ENCODE measurements at places on chromosomes 7 and 10.

DNA sequence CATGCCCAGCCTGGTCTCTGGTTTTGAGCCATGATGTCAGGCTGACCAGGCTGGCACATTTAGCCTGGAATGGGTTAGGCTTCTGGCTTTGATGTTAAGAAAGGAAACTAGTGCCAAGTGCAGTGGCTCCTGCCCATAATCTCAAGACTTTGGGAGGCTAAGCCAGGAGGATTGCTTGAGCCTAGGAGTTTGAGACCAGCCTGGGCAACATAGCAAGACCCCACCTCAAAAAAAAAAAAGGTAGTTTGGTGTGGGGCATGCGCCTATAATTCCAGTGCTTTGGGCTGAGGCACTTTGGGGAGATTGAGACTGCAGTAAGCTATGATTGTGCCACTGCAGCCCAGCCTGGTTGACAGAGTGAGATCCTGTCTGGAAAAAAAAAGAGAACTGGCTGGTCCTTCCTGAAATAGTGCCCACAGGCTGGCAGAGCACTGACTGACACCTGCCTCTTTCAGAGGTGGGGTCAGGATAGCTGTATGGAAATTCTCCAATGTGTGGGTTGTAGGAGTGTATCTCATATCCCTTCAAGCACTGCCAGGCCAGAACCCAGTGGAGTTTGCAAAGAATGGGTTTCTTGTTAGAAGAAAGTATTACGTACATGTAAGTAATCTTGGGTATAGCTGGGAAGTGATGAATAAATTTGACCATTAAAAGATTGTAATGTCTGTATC lies 61.3 kb downstream of the KAT6B start:
- DNase-seq = no peak

GRCh38 chr7:25179325-25179724 lies 49.0 kb downstream of the NPVF start:
- no peak for DNase-seq

GRCh38 chr10:57249615-57250281 lies 888.7 kb upstream of the ZWINT start:
- no peak for DNase-seq

- DNase-seq = no peak
These were observed 265.1 kb downstream of the CCSER2 start for GRCh38 chr10:84593506-84593905.

DNA sequence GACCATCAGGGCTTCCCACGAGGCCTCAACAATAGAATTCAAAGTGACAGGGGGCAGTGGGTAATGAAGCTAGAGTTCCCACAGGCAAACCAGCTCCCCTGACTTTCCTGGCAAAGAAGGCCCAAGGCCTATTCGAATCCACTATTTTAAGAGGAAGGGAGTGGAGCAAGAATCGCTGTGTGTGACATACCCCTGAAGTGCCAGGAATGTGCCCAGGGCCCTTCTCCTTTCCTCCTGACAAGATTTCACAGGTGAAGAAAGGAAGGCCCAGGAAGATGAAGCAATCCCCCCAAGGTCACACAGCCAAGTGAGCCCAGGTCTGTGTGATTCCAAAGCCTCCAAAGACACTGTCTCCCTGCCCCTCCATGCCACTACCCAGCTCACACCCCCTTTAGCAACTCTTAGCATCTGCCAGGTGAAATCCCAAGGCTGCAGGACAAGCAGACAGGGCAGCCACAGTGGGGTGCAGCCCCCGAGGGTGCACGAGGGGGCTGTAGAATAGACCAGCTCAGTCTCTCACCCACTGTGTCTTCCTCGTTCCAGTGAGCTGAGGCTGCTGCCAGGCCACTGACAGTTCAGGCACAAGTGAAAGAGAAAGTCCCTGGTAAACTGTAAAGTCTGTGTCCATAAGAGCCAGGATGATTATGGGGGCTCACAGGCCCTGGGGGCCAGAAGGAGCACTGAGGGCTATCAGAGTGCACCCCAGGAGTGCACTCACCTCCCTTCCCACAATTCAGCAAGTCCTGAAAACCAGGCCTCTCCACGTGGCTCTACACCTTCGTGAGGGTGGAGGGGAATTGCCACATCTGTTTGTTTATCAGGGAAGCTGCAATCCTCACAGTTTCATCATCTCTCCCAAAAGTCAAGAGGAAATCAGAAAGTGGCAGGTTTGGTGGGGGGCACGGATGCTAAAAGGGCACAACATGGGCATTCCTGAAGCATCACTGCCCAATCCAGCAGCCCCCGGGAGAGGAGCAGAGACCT lies 70.8 kb upstream of the ZMIZ1 start:
- no peak for DNase-seq

GRCh38 chr10:60448246-60448645 lies 58.6 kb upstream of the ANK3 start:
- DNase-seq = no peak

GRCh38 chr10:52836816-52837215 lies 64.2 kb upstream of the MBL2 start:
- no peak for DNase-seq

DNA sequence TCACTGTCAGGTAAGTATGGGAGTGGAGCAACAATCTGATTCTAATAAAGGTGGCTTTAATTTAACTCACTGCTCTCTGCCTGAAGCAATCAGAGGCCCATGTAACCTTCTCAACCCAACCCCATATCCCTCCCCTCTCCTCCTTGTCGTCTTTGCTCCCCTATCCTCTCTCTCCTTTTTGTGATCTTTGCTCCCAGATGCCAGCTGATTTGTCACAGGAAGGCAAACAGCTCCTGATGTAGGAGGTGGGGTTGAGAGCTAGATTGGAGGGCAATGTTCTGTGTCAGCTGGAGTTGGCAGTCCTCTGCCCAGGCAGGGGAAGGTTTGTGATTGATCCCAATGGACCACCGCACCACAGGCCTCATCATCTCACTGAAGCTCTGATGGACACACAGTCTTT lies 101.4 kb upstream of the PIK3CG start:
- no peak for DNase-seq

- no peak for DNase-seq
These were observed 15.4 kb upstream of the CTTNBP2 start for GRCh38 chr7:117888627-117889026.

DNA sequence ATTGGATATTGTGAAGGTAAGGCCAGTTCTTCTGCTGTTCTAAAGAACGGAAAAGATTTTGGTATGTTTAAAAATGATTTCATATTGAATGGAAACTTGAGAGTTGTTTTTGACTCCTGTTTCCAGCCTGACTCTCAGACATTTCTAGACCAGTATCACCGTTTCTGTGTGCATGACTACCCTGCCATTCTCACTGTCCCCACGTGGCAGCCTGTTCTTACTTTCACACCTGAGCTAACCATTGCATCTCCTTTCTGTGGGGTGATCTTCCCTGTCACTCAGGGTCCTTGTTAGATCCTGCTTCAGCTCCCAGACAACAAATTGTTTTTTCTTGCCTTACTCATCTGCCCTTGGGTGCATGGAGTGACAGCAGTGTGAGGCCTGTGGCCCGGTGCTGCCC lies 38.9 kb downstream of the GLRX3 start:
- no peak for DNase-seq

DNA sequence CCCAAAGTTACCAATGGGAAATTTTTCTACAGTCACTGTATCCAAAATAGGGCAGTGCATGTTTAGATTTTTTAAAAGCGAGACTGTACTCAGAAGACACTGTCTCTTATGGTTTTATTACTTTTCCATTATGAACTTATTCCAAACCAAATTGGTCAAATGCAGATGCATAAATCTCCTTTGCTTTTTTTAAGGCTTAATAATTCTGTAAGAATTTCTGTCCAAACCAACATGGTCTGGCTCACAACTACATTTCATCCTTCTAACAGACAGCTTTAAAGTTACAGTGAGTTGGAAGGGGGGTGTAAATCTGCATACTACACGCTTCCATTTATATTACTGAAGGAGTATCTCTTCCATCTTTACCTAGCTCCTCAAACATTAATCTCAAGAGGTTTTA lies 199.2 kb downstream of the SLC25A13 start:
- no peak for DNase-seq

DNA sequence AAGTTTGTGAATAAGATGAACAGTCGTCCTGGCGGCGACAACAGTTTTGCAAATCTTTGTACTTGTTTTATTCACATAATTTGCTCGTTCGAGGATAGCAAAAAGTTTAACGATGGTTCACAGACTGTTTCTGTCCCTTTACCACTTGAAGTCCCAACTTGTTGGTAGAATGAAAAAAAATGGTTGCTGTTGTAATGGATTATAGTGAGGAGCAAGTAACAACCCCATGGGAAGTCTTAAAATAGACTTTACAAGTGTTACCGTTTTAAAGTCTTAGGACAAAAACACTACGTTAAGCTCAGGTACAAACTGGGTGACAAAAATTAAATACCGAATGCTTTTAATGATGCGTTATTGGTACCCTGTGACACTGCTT lies 589 bp downstream of the LSM8 start:
- DNase-seq = no peak

DNA sequence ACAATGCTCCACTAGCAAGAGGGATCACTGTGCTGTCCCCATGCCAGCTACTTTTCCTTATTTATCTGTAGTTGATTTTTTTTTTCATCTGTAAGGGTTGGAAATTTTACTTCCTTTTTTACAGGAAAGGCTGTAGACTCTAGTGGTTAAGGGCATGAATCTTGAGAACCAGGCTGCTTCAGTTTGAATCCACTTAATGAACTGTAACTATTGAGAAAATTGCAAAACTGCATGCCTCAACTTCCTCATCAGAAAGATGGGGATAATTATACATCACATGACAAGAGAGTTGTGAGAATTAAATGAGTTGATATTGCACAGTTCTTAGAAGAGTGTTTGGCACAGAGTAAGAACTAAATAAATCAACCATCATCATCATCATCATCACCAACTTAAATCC lies 106.4 kb upstream of the GSDME start:
- DNase-seq = no peak

GRCh38 chr7:47873762-47874161 lies 74.5 kb downstream of the PKD1L1 start:
- no peak for DNase-seq

- no peak for DNase-seq
These were observed 55.7 kb downstream of the RALA start for GRCh38 chr7:39678930-39679709.

GRCh38 chr10:27714349-27714748 lies 31.3 kb downstream of the MKX start:
- DNase-seq = no peak

DNA sequence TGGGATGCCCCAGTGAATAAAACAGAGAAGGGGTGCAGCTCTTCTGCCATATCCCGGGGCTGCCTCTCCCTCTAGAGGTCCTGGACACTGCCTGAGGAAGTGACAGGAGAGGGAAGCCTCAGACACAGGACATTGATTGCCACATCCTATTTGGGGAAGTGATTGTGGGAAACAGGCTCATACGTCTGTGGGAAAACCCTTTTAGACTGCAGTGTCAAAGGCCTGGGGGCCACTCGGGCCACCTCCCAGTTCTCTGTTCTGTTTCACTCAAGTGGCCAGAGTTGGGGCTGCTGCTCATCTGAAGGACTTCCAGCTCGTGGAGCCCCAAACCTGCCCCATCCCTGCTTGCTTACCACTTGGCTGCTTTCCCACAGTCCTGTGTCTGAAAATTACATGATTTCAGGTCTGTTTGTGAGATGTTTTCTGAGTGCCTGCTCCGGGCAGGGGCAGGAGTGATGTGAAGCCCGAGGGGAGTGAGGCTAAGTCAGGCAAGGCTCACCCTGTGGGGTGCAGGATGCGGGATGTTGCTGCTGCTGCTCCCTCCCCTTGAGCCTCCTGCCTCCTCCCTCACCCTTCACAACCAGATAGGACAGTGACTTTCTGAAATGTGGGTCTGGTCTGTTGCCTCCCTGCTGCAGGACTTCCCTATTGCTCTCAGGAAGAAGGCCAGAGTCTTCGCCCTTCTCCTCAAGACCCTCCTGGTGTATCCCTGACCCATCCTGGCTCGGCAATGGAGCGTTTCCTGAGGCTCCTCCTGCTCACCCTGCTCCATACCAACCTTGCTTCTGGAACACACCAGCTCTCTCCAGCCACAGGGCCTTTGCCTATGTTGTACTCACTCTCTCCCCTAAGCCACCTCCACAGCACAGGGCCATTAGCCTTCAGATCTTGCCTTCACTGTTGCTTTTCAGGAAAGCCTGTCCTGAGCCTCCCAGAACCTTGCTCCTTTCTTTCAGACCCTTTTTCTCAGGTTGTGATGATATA lies 58.4 kb downstream of the NEURL1 start:
- DNase-seq = no peak

DNA sequence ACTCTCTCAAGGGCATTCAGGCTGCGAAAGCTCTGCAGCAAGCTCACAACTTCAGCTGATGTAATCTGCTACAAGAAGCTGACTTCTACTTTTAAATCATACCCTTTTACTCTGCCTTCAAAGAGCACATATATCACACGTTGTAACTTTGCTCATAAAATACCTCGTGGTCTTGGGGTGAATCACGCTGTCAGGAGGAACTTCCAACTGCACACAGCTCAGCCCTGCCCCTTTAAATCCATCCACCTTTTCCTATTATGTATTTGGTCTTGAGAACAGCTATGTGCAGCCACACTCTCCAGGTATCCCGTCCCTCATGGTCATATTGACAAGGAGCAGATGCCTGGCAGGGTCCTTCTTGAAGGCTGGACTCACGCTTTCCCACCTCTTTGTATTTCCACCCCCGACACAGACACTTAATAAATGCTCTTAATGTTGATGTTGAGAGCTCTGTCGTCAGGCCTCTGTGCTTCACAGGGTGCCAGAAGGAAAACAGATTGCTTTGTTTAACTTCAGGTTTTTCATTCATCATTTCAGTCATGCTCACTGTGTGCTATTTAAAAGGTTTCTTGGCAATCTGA lies 47.6 kb downstream of the ICA1 start:
- DNase-seq = no peak

GRCh38 chr10:12396567-12396966 lies 47.2 kb downstream of the CAMK1D start:
- DNase-seq = no peak

GRCh38 chr7:123944395-123944794 lies 19.4 kb downstream of the SPAM1 start:
- DNase-seq = no peak

DNA sequence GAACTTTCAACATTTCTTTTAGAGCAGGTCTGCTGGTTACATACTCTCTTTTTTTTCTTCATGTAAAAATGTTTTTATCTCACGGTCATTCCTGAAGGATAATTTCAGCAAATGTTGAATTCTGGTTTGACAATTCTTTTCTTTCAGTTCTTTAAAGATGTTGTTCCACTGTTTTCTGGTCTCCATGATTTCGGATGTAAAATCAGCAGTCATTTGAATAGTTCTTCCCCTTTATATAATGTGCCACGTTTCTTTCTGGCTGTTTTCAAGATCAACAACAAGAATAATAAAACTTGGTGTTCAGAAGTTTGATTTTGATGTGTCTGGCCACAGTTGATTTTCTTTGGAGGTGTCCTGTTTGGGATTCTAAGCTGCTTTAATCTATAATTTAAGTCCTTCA lies 14.0 kb upstream of the MRPS33 start:
- DNase-seq = no peak
